ENCODE measurements at places on chromosomes 7 and 10.

DNA sequence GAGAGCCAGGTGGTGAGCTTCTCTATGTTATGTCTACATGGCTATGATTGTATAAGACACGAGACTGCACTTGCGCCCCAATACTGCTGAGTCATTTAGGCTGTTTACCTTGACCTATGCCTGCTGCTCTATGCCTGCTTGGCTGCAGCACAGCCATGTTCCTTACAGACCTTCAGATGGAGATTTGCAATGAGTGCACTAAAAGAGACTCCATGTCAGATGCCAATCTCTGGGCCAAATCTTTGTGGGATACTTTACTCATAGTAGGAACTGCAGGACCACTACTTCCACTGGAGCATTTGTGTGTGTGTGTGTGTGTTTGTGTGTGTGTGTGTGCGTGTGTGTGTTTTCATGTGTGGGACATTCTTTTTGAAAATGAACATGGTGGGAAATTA lies 50.0 kb upstream of the KMT2E start:
- DNase-seq, result no peak

- DNase-seq, result no peak
Measured at GRCh38 chr7:18566829-18567228, 71.3 kb downstream of the HDAC9 start.

- DNase-seq, result no peak
Measured at GRCh38 chr7:37901890-37902524, 14.6 kb downstream of the SFRP4 start.

DNA sequence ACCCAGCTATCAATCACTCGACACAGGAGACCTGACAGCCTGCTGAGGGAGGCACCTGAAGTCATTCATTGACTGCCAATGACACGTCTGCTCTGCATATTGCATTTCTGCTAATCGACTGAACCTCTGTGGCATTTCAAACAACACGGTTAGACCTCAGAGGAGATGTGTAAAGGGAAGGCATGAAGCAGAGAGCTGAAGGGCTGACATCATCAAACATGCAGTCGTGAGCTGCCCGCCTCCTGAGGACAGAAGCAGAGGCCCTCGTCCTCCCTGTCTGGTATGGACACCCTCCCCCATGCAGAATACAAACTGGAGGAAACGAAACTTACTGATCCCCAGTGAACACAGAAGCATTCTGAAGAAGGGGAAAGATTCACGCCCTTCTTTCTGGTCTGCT lies 462.6 kb upstream of the MGMT start:
- no peak for DNase-seq

- DNase-seq, result no peak
Measured at GRCh38 chr10:3215153-3215775, 42.7 kb upstream of the PITRM1 start.

DNA sequence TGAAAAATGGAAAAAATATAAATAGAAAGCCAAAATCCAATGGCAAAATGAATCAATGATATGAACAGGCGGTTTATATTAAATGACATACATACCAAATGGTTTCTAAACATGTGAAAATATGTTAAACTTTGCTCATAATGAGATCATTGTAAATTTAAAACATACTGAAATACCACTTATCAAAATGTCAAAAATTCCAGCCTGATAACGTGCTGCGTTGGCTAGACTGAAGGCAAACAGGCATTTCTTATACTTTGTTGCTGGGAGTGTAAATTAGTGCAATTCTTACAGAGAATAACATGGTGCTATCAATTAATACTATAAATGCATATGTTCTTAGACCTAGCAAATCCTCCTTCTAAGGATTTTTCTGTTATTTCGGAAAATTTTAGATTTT lies 225.8 kb upstream of the FAM3C start:
- DNase-seq, result no peak

DNA sequence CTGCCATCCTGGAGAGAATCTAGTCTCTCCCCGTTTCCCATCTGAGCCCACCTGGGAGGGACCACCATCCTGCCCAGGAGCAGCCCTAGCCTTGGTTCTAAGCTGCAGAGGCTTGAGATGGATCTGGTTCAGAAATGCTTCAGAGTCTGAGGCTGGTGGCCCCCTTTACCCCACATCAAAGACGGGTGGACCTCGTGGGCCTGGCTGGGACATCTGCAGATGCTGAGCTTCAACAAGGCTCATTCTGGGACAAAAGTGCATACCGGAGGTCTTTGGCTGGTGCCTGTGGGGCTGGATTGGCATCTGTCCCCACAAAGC lies 4.9 kb upstream of the IRF5 start:
- DNase-seq, result no peak

DNA sequence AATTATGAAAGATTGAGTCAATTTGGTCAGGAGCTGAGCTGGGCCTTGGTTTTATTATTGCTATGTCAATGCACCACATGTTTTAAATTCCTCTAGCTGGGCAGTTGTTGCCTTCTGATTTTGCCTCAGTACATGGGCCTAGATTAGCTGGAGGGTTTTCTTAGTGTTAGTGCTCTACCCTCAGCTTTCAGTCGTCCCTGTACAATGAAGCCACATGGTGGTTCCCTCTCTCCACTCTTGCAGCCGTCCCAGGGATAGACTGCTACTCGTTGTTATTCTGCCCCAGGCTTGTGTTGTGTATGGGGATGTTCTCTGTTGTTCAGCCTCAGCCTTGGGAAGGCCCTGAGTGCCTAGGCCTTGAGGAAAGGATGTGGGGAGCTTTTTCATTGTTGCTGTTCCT lies 37.0 kb downstream of the NHLRC2 start:
- DNase-seq, result no peak
